ENCODE measurements at places on chromosomes 2 and 18.

- DNase-seq, result peak; percentile 3
Observed at GRCh38 chr18:36297417-36298125, at the start of gene FHOD3. TSS of gene FHOD3 (plus strand) at chr18:36297713. CDS start at chr18:36297836, 123 bp downstream.

- DNase-seq, result no peak
Observed at GRCh38 chr18:49819823-49820671, 6.7 kb upstream of the ACAA2 start.

DNA sequence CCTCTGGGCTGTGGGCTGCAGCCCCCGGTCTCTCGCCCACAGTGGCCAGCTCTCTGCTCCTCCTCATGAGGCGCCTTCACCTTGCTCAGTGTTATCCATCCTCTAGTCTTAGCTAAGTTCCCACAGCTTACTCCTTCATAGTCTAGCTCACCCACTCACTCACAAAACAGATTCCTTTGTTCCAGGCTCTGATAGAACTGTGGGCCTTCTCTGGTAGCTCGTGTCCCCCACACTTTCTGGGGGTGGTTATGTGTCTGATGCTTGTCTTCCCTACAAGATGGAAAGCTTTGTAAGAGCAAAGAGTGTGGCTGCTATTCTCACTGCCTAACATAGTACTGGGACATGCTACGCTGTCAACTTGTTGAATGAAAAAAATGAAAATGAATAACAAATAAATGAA is 135.8 kb downstream of the EN1 start:
- no peak for DNase-seq

DNA sequence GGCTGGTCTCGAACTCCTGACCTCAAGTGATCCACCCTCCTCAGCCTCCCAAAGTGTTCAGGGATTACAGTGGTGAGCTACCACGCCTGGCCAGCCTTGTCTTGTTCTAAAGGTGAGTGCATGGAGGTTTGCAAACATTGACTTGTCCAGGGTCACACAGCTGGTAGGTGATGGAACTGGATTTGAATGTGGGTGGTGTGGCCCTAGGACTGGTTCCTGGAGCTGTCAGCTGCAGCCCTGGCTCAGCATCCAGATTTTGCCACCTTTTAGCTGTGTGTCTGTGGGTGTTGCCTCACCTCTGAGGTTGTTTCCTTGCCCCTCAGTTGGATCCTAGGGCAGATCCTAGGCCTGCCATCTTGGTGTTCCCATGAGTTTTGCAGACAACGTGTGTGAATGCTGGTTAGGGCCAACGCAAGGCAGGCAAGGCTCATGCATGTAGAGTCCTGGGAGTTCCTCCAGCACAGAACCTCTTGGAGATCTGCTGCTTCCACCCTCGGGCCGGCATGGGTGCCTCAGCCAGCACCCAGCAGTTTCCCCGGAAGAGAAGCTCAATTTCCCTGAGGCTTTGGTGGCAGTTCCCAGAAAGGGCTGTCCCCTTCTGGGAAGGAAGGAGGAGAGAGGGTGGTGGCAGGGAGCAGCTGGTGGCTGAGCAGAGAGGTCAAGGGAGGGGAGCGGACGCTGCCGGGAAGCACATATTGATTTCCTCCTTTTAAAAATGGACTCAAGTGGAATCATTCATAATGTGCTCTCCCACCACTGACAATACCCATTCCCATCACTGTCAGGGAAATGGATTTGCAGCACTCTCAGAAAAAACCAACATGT is 127.6 kb upstream of the HS6ST1 start:
- no peak for DNase-seq

GRCh38 chr2:24620936-24621335 is 129.9 kb downstream of the NCOA1 start:
- no peak for DNase-seq

DNA sequence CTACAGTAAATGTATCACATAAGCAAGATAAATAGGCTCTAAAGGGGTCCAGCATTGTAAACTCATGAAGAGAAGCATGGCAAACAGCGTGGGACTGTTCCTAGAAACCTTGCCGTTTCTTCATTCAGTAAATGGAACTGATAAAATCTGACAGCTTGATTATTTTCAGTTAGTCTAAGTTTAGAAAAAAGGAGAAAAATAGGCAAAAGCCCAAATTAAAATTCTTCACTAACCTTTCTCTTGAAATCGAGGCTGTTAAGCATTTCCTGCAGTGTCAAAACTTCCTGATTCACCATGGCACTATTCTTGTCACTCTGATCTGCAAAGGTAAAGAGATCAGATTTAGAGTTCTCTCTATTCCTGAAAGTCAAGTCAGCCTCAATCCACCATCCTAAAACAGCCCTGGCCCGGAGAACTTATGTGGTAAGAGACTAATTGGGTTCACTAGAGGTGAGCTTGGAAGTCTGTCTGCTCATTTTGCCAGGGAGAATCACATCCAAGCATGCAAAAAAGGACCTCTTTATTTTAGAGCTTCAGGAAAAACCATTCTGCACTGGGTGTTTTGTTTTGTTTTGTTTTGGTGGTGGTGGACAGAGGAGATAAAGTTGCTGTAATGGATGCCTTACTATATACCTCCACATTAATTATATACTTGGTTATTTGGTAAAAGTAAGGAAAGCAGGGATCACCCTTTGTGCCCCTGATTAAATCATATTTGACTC is 52.4 kb upstream of the STAT1 start:
- DNase-seq, result no peak

- no peak for DNase-seq
Observed at GRCh38 chr2:7016601-7017211, 99.5 kb downstream of the RNF144A start.

- no peak for DNase-seq
Observed at GRCh38 chr2:23548143-23548769, 163.3 kb downstream of the KLHL29 start.

DNA sequence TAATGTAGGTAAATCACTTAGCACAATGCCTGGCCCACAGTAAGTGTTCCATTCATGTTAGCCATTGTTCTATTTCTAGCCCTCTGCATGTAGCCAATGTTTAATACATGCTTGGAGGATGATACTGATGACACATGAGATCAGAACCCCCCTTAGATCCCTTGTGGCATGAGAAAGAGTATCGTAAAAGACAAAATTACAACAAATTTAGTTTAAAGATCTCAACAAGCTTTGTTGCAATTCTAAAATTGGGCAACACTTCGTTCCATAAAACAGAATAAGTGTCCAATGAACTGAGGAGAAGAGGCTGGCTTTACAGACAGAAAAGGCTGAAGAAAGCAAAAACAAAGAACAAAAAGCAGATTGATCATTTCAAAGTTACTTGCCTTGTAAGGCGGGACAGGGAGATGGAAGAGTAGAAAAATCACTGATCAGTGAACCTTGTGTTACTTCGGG is 148.7 kb upstream of the SLC1A4 start:
- no peak for DNase-seq

DNA sequence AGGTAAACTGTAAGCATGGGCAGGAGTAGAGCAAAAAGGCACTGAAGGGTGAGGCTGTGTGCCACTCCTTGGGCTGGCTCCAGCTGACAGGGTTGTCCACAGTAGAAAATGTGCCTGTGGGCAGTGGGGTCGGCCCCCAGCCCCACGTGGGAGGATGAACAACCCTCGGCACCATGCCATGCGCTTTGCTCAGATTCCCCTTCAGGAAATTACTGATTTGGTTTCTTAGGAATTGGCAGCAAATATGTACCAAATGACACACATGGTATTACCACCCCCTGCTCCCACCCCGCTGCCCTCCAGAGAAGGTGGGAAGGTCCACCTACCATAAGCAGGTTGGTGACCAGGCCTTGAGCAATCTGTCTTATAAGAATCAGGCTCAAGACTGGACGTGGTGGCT is 13.6 kb downstream of the ADCY3 start:
- no peak for DNase-seq

DNA sequence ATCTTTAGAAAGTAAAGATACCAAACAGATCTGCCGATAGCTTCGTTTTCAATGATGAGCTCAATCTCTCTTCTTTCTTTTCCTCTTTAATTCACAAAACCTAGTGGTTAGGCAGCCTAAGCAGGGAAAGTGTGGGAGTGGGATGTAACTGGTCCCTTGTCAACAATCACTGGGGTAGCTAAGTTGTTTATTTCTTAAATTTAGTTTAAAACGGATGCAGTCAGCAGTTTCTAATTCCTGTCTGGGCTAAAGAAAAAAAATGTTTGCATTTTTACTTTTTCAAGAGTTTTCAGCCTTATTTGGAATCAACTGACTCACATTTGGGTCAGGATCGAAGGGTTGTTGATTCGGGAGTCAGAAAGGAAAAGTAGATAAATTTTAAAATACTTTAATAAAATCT is 137.7 kb upstream of the TACR1 start:
- DNase-seq, result no peak
